ENCODE measurements at places on chromosomes 7 and 10.

GRCh38 chr10:112365014-112365432, 8.9 kb upstream of the ACSL5 start:
- no peak for DNase-seq

DNA sequence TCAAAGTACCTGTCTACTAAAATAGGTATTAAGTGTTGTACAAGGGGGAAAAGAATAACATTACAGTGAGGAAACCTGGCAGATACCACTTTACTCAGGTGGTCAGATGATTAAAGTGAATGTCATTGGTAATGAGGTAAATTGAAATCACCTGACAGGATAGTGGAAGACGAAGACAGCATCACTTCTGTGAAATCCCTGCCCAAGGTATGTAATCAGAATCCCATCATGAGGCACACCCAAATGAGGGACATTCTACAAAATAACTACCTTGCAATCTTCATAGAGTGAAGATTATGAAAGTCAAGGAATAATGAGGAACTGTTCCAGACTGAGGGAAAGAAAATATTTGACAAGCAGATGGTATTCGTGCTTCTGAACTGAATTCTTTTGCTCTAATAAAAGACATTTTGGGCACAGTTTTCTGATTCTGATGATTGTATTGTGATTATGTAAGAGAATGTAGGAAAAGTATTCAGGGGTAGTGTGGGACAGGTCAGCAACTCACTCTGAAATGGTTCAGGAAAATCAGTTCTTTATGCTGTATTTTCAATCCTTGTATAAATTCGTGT, 33.3 kb upstream of the ARMS2 start:
- no peak for DNase-seq

DNA sequence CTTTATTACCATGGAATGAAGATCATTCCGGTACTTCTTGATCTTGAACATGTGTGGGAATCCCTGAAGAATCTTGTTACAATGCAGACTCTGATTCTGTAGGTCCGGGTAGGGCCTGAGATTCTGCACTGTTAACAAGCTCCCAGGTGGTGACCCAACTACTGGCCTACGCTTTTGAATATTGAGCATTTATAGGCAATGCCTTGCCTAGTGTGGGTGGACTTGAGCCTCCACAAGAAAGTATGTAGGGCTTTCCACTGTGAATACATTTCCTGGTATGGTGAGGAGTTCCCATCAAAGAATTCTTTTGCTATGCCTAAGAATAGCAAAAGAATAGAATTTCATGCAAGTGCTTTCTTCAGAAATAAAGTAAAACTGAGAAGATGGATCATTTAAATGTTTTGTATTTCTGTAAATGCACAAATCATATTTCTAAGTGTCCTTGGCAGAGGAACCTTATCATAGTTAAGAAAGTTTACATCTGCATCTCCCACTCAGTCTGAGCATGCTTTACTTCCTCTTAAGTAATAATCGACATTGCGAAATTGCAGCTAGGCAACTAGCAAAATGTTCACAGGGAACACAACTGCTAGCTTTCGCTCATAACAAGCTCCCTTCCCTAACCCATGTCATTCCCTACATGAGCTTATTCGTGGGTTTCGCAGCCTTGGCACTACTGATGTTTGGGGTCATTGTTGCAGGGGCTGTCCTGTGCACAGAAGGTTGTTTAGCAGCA, 71.4 kb downstream of the AHR start:
- no peak for DNase-seq

- DNase-seq: peak; percentile 23
These were observed 10.5 kb upstream of the CRPPA start for GRCh38 chr7:16431646-16432424.

DNA sequence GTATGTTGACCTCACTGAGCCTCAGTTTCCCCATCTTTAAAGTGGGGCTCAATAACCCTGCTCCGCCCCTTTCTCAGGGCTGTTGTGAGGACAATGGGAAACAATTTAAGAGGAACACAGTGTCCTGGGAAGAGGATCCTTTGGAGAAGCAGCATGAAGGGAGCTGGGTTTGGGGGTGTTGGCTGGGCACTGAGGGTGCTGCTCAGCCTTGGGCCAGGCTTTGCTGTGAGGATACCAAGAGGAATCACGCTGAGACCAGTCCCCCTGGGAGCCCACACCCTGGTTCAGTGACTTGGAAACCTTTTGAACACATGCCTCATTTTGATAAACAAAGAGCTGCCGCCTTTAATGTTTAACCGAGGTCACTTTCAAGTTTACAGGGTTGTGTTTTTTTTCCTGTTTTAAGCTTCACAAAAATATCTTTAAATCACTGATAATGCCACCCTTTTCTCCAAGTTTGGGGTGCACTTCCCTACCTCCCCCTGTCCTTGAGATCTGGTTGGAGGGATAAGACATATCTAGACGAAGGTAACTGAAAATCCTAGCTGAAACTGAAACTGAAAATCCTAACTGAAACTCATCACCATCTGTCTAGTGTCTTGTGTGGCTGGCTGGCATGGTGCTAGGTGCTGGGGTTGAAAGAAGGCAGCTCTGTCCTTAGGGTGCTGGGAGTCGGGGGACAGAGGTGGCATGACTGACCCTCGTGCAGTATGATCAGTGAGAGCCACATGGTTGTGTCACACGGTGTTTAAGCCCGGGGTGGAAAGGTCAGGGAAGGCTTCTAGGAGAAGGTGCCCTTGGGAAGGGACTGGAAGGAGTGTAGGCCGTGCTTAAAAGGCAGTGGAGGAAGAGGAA, 27.7 kb downstream of the ZNF775 start:
- peak; percentile 48 for DNase-seq

DNA sequence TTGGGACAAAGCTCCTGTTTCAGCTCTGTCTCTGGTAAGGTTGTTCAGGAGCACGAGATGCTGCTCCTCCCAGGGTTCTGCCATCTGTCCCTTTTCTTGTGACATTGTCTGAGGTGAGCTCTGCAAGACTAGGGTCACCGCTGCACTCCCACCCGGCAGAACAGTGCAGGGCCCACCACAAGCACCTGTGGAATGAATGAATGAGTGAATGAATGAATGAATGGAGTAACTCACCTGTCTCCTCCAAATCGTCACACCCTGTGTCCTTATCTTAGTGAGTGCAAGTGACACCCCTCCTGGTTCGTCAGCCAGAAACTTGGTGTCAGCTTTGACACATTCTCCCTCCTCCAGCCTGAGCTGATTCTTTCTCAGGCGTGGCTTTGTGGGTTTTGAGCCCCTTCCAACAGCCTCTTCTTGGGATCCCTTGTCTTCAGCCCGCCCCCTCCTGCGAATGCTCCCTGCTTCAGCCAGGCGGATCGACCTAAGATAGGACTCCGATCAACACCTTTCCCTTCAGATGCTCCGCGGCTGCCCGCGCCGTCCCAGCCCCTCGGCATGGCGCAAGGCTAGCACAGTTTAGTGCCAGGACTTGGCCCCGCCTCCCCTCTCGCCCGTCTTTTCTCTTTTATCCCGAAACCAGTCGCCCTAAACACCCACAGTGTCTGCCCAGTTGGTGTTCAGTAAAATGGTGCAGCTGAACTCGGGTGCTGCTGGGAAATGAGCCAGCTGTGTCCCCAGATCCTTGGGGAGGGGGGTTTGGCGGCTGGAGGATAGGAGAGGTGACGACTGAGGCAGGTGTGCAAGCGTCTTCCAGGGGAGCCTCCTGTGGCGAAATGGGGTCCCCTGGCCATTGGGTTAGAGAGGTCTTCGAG, 89.3 kb downstream of the BEND7 start:
- DNase-seq: no peak

- no peak for DNase-seq
These were observed 161.0 kb upstream of the RNF32 start for GRCh38 chr7:156479596-156479995.

DNA sequence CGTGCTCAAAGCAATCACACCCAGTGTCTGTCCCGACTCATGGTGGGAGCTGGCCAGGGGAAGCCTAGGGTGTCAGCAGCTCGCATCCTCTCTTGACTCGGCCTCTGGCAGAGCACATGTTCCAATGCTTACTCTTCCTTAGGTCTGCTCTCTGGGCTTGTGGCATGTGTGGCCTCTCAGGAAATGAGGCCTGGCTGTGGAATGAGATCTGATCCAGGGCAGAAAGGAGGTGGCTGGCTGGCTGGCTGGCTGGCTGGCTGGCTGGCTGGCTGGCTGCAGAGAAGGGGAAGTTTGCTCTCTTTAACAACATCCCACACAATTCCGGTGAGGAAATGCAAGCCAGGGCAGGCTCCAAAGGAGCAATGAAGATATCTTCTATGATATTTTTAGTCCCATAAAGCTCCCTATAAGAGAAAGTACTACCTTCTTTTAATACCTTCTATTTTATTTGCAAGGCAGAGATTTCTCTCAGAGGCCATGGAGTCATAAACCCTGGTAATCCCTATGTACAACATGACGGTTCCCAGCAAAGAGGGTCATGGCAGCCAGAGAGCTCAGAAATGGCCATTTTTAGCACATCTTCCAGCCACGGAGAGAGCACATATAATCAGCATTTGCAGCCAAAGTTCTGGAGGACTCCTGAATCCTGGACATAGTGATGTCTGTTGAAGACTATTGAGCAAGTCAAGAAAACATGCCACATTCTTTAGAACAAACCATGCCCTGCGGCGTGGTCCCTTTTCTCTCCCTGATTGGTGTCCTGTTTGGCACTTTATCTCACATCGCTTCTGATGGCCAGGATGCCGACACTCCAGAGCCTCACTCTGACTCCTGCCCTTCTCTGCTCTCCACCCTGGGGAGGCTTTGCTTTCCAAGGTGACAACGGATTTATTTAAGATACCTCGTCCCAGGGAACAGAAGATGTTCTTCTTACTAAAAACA, 153.7 kb downstream of the FANK1 start:
- no peak for DNase-seq

DNA sequence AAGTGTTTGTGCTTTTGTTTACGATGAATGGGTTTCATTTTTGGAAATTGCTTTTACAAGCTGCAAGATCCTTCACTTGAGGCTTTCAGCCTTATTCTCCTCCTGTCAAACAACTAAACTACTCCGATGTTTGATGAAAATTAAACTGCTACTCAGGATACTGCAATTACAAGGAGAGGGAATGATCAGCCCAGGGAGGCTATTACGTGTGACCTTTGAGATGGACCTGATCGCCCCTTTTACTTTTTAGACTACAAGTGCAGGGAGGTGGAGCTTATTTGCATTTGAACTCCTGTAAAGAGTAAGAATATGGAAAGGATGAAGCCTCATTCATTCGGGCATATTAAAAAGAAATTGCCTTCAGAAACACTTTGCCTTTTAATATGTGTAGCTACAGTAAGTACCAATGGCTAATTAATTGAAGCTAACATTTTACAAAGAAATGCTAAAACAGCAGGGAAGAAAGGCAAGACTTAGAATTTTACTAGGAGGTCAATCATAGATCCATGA, 219.1 kb downstream of the PHTF2 start:
- no peak for DNase-seq

- no peak for DNase-seq
These were observed 324.6 kb downstream of the ATRNL1 start for GRCh38 chr10:115417585-115418265.

DNA sequence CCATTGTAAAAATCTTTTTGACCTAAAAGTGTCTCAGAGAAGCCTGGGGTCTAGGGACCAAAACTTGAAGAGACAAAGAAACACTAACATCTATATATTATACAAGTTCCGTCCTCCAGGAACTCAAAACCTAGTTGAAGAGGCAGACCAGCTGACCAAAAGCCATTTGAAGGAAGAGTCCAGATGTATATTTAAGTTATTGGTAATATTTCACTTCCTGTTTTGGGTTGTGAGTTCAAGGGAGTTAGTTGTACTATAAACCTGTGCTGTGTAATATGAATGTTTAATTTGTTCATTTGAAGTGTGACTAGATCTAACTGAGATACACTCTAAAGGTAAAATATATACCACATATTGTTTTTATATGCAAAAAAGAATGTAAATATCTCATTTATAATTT, 45.0 kb downstream of the CDK1 start:
- DNase-seq: no peak

GRCh38 chr10:5596611-5597341, 69.6 kb downstream of the ASB13 start:
- no peak for DNase-seq

DNA sequence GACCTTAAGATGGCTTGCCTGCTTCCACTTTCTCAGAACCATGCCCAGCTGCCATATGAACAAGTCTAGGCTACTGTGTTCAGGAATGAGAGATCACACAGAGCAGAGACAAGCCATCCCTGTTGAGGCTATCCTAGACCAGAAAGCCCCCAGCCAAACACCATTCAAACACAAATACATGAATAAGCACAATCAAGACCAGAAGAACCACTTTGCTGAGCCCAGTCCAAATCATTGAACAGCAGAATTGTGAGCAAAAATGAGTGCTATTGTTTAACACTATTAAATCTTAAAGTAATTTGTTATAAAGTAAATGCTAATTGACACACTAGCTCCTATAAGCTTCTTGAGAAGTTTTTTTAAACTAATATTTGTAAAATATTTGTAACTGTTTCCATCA, 79.0 kb upstream of the LYZL1 start:
- no peak for DNase-seq

GRCh38 chr7:101618916-101619315, 10.2 kb downstream of the MYL10 start:
- DNase-seq: no peak

GRCh38 chr7:71303566-71303965, 171.6 kb downstream of the GALNT17 start:
- DNase-seq: no peak

DNA sequence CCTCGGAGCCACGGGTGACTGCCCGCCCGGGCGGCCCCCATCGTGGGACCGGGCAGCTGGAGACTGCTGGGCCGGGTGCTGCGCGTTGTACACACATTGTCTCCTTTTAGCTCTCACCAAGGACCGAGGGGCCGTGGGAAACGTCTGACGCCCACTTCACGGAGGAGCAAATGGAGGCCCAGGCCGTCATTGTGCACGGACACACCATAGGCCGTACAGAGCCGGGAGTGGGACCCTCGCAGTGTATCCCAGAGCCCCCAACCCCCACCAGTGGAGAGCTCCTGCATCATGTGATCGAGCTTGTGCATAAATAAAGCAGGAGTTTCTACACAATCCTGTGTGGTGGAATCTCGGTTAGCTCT, 722 bp downstream of the DENND10 start:
- DNase-seq: no peak

- DNase-seq: no peak
These were observed 22.6 kb downstream of the SGPL1 start for GRCh38 chr10:70838270-70838805.

GRCh38 chr7:3399858-3400257, 98.8 kb downstream of the SDK1 start:
- DNase-seq: no peak

DNA sequence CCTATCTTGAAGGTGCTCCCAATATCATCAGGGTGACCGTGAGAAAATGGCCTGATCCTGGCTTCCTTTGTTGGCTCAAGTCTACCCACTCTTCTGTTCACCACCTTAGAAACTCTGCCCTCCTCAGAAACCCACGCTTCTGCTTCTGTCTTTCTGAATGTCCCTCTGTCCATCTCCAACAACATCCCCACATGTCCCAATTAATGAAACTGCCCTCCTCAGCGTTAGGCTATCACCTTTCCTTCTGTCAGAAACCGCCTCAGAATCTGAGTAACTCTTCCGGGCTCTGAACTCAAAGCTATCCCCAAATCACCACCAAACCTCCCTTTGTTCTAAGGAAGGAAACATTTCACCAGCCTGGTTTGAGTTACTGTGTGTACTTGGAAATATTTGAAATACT, 315.8 kb upstream of the ZNF32 start:
- DNase-seq: no peak

All from central memory CD4-positive, alpha-beta T cell (primary cell).